NCI-H2029 (cell line): ENCODE measurements at places on chromosomes 13 and 19.

- DNase-seq, result no peak
Measured at GRCh38 chr13:106492588-106493475, 42.6 kb downstream of the EFNB2 start.

GRCh38 chr13:43934273-43934672 lies 54.6 kb downstream of the LACC1 start:
- no peak for DNase-seq

- no peak for DNase-seq
Measured at GRCh38 chr13:78215458-78216108, 297.0 kb upstream of the EDNRB start.

DNA sequence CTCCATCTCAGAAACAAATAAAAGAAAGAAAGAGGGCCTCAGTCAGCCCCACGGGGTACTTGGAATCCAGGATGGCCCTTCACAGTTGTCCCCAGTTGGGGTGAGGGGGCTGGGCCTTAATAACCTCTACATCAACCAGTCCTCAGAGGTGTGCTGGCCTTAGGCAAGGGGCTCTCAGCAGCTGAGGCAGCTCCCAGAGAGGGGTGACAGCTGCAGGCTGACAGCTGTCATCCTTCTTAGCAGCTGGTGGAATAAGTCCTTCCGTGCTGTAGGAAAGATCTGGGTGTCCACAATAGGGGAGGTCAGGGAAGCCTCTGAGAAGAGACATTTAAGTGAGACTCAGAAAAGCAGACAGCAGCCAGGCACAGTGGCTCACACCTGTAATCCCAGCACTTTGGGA lies 7.4 kb downstream of the BCAM start:
- no peak for DNase-seq

GRCh38 chr13:107351305-107351704 lies 783.4 kb upstream of the ARGLU1 start:
- no peak for DNase-seq
